Activated T-helper 1 cell treated with anti-CD3 and anti-CD28 coated beads, Interleukin-2, amount 50 U/mL, for 16 hours (primary cell): ENCODE measurements at places on chromosomes 2 and 18.

DNA sequence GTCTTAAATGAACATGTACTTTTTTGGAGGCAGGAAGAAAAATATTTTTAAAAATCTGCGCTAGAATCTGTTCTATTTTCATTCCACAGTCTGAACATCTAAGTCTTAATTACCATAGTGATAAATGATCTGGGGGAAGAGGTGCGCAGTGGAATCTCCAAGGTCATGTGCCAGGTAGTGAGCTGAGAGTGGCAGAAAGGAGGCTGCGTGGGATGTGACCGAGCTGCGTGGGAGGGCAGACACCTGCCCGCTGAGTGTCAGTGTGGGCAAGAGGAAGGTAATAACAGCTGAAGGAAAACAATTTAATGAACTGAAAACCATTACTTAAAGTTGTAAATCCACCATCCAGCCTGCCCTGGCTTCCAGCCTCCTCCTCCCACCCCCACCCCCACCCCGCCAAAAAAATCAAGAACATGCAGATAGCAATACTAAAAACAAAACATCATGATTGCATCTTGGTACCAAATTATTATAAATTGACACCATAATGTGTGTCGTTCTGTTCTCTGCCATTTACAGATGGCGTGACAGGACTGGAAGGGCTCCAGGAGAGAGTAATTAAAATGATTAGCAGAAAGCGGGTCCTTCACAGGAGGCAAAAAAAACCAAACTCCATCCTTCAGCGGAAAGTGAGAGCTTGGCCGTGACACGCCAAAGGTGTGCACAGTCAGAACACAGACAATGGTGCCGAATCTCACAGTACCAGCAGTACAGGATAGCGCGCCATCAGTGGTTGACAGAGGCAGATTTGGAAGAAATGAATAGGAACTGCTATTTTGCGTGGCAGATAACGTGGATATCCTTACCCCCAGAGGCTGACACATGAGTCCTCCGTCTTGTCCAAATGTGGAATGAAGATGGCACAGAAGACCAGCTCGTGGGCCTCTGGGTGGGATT is 11.4 kb upstream of the DTNB start:
- DNase-seq = no peak

DNA sequence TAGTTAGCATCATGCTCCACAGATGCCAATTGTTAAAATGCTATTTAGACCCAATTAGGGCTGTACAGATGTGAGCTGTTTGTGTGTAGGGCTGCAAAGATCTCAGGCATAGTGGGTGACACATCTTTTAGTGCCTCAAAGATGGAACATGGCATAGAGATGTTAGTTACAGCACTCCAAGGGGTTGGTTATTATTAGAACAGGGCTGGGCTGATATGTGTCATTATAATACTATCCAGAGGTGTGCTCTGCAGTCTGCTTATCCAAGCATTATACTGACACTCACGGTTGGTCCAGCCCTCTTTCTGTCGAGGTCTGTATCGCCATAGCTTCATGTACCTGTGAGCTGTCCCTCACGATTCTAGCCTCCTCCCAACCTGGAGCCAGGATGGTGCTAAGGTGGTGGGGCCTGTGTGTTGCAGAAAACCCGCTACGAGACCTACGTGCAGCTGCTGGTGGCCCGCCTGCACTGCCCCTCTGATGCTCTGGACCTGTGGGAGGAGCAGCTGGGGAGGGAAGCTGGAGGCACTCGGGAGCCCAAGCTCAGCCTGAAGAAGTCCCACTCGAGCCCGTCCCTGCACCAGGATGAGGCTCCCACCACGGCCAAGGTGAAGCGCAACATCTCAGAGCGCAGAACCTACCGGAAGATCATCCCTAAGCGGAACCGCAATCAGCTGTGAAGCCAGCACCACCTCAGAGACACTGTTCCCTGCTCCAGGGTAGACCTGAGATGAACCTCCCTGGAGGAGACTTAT is 27.1 kb downstream of the PSD4 start:
- DNase-seq = no peak

GRCh38 chr2:54204476-54204875 is 51.6 kb downstream of the TSPYL6 start:
- no peak for DNase-seq

- peak; percentile 75 for DNase-seq
Observed at GRCh38 chr2:61694312-61695274, 156.4 kb upstream of the XPO1 start.

DNA sequence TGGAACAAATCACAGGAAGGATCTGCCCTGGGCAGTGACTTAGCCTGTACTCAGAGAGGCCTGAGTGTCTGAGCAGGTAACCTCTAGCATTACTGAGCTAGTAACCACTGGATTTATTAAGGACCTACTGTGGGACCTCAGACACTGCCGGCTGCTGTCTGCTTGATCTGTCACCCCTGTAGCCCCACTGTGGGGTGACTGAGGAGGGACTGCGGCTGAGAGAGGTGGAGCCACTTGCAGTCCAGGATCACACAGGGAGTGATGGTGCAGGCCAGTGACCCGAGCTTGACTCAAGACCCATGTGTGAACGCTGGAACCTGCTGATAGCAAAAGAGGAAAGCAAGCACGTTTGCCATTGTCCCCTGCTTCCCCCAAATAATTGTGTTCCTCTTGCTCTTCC is 15.6 kb downstream of the CHMP1B start:
- DNase-seq = no peak

DNA sequence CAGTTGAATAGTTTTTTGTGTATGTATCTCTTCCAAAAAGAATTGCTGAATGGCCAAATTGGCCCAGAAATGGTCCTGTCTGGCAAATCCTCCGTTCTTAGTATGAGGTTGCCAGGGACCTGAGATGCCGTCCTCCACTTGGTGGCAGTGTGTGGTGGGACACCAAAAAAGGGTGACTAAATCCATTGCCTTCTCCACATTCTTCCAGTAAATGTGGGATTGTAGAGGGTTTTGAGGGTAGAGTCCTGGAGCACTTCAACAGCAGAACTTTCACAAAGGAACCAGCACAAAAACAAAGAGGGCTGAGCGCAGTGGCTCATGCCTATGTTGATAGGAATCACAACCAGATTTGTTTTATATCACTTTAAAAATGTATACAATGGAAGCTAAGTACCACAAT is 199.9 kb downstream of the BCL2 start:
- no peak for DNase-seq

DNA sequence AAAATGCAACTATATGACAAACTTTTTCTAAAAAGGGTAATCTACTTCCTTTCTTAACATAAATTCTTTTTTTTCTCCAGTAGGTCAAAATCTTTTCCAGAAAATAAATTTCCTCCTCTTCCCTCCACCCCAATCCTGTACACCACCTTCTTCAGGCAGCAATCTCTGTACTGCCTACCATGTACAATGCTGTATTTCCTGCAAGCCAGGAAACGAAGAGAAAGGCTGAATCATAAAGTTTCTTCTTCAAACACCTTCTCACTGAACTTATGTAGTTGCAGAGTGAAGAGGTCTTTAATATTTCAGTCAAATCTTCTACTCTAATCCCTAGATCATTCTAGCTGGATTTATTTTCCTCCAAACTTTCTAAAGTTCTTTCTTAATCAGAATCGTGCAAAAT is 18.2 kb upstream of the C2orf66 start:
- DNase-seq = no peak

GRCh38 chr18:58253871-58254270 is 209.8 kb downstream of the NEDD4L start:
- no peak for DNase-seq

DNA sequence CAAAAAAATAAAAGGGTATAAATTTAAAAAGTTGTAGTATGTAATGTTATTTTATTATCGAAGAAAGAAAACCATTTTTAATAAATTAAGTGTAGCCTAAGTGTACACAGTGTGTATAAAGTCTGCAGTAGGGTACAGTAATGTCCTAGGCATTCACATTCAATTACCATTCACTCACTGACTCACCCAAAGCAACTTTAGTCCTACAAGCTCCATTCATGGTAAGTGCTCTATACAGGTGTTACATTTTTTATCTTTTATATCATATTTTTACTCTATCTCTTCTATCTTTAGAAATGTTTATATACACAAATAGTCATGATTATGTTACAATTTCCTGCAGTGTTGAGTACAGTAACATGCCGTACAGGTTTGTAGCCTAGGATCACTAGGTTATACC is 59.5 kb downstream of the RABL2A start:
- no peak for DNase-seq

DNA sequence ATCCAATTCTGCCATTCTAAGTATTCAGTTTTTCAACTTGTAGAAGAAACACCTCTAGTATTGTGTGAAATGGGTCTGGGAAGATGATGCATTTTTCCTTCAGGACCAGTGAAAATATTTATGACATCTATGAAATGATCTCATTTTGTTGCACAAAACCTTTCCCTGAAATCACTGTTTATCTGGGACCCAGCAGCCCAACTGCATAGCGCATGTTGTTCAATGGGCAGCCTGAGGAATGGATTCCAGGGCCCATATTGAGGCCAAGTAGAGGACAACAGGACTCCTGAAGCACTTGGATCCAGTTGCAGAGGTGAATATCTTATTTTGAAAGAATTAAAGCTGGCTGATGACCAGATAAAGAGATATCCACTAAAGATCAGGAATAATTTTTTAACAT is 7.3 kb downstream of the RBMS1 start:
- DNase-seq = no peak

DNA sequence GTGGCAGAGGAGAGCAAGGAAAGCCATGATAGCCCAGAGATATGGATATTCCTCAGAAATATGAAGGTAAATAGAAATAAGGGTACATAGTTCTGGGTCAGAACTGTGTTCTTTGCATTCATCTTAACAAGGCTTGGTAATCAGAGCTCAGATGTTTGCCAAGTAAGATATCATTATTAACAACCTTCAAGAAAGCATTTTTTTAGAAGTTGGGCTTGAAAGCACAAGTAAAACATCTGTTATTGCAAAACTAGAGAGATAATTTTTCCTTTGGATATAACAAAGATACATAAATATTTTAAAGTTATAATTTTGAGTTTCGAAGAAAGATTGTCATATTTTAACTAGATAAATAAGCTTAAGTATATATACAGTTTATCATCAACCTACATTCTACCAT is 171.4 kb downstream of the ZNF804A start:
- no peak for DNase-seq

DNA sequence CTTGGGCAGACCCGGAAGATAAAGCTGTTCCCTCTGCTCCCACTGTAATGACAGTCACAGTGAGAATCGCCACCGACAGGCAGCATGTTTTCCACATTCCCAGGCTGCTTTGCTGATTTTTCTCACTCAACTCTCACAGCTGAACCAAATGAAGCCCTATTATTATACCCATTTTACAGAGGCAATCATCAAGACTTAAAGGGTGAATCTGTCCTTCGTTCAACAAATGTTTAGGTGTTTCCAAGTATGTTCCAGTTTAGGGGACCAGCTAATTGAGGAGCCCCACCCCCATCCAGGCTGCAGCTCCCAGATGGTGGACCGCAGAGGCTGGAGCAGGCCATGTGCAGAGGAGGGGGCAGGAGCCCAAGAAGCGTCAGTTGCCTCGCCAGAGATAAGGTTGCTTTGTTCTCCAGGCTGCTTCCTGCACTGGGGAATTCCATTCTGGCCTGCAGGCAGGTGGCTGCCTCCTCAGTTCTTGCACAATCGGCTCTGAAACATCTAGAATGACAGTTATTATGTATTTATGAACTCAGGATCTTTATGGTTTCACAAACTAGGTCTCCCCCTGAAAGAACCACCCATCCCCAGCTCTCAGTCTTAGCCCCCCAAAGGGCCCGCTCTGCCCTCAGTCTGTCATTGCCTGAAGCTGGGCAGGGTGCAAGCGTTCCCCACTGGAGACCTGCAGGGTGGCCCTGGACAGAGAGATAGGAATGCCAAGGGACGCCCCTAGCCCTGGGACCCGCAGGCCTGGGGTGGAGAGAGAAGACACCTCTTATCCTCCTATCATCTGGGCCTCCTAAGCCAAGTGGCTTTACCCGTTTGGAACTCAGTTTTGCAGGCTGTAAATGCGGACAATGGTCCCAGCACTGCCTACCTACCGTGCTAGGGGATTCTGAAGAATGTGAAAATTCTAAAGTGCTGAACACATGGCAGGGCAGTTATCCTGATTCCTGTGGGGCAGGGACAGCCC is 49.1 kb upstream of the MYCN start:
- no peak for DNase-seq

DNA sequence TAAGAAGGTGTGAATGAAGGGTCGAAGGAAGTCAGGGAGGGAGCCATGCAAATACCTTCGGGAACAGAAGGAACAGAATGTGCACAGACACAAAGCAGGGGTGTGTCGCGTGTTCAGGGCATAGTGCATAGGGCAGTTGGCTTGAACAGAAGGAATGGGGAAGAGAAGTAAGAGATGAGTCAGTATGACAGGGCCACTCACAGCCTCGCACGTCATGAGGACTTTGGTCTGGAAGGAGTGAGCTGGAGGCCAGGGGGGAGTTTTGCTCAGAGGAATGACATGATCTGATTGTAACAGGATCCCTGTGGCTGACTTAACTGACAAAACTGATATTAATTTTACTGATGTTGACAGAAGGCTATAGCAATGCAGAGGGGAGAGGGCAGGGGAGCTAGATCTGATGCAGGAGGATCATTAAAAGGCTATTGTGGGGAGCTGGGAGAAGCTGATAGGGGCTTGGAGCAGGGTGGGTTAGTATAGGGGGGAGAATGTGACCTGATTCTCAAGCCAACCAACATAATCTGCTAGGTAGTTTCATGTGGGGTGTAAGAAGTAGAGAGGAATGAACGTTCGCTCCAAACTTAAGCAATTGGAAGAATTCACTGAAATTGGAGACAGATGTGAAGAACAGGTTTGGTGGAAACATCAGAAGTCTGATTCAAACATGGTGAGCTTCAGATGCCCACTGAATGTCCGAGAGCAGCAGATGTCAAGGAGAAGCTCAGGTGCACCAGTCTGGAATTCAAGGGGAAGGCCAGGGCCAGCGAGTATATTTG is 60.4 kb upstream of the COPS8 start:
- DNase-seq = no peak

DNA sequence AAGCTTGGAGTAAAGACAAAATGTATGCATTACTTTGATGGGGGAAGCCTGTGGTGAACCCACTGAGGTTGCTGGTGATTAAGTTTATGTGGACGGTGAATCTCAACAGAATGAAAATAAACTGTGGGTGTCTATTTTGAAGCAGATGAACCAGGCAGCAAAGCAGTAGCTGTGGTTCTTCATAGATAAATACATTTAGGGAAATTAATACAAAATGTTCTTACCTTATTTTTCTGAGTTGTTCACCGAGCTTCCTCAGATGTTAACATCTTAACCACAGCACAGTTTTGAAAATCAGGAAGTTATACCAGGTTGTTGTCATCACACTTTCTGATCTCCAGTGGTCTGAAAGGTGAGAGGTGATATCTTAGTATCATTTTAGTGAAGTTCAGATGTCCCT is 53.9 kb downstream of the NCK2 start:
- no peak for DNase-seq

DNA sequence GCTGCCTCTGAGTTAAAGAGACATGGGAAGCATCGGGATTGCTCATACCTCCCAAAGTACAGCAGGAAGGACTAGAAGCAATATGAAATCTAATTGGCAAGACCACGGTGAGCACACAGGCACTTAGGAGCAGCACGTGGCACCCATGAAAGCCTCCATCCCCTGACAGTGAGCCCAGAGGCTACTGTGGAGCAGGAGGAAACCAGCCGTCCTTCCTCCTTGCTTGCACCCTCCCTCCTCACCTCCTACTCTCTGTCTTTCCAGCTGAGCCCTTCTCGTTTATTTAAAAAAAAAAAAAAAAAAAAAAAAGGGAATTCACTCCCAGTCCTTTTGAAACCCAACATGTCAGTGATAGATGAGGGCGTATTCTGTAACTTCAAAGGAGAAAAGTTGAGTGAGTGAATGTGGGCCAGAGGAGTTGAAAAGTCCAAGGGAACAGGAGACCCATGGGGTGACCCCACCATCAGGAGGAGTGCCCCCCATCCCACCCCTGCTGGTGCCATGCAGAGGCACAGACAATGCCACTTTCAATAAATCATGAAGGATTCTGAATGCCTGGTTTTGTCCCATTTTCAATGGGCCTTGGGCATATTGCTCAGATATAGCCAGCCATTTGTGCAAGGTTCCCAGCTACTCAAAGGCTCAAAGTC is 96.6 kb upstream of the ALPP start:
- no peak for DNase-seq
